AG10803 (cell line): ENCODE measurements at places on chromosomes 1 and 21.

DNA sequence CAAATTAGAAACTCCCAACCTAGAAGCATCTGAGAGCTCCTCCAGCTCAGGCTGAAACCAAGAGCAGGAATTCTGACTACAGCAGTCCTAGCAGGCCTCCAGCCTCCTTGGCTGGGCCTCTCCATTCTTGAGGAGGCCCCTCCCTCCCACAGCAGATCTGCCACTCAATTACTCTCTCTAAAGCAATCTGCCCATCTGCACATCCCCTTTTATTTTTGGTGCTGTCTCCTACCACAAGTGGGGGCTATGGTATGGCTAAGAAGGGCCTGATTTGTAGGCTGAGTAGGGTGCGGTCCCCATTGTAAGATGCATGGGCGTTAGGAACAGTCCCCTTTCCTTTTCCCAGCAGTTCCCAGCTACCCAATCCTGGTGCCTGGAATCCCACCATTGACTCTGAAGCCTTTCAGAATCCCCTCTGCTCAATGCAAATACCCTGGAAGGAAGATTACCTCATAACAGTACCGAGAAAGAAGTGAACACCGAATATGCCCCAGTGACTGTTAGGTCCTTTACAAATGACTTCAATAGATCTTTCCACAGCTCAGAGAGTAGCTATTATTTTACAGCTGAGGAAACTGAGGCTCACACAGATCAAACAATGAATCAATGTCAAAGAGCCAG lies 11.6 kb upstream of the TTC39A start:
- no peak for DNase-seq

- DNase-seq, result no peak
Measured at GRCh38 chr1:180585994-180586359, 27.2 kb downstream of the OVAAL start.

DNA sequence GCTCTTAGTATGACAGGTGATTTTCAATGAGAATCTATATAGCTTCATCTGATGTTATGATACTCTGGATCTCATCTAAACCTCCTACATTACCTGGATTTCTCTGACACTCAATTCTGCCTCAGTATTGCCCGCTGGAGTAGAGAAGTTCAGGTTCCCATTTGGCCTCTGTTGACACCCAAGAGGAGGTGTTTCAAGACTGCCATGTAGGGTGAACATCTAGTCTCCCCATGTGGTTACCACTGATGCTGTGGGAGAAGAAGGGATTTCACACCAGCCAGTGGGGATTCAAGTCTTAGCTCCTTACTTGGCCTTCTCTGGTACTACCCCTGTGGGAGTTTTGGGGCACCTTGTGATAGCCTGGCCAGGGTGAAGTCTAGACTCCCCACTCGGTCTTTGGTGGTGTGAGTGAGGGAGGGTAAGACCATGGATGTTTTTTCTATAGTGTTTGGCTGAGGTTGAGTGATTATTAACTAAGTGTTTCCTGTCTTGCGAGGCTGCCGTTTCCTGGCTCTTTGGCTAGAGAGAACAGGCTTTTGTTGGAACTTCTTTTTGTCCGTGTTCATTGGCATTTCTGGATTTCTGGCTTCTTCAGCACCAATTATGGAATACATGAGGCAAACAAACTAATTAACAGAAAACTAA lies 90.7 kb downstream of the RHOU start:
- DNase-seq, result no peak

- DNase-seq, result no peak
Measured at GRCh38 chr1:206705726-206706297, 21.1 kb downstream of the MAPKAPK2 start.

GRCh38 chr1:234957330-234958065 lies 171.1 kb downstream of the TOMM20 start:
- peak; percentile 77 for DNase-seq

GRCh38 chr1:32028746-32029145 lies 15.1 kb downstream of the KHDRBS1 start:
- no peak for DNase-seq

GRCh38 chr1:118154220-118154619 lies 30.8 kb downstream of the SPAG17 start:
- DNase-seq, result peak; percentile 43

GRCh38 chr1:111882559-111882958 lies 106.9 kb downstream of the KCND3 start:
- DNase-seq, result no peak

- DNase-seq, result no peak
Measured at GRCh38 chr1:170274131-170274501, 128.4 kb downstream of the NTMT2 start.

DNA sequence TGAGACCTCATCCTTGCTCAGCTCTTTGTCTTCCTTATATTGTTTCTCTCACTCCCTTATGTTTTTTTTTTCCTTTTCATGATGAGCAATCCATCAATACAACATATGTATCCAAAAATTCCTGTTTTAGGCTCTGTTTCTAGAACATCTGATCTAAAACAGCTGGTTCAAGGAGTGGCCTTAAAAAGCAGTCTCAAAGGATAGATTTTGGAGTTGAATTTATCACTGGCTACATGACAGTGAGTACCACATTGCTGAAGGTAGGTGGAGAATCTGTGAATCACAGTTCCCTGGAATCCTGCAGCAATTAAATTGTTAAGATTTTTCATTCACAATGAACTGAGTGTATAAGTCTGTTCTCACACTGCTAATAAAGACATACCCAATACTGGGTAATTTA lies 155.8 kb upstream of the ADAMTS5 start:
- DNase-seq, result peak; percentile 25

DNA sequence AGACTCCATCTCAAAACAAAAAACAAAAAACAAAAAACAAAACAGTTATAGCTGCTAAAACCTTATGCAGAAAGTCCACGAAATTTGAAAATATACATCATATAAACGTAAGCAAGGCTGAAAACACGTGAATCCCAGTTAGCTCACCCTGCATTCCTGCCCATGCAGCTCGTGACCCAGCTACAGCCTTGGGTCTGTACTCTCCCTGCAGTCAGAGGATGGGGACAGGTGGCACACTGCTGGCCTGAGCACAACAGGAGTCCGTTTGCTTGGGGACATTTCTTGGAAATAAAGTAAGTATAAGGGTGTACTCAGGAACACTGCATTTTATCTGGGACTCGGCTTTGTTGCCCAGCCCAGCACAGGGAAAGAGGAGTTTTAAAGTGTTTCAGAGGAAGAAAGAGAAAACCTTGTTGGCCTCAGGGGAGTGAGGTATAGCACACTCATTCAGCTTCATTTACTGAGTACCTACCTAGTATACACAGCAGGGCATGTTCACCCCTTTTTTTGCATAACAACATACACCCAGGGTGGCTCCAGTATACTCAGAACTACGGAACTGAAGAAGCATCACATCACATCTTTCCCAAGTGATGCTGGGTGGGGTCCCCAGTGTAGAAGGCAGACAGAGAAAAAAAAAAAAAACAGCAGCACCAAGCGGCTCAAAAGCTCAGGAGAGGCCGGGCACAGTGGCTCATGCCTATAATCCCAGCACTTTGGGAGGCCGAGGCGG lies 44.1 kb downstream of the CAPZB start:
- no peak for DNase-seq

DNA sequence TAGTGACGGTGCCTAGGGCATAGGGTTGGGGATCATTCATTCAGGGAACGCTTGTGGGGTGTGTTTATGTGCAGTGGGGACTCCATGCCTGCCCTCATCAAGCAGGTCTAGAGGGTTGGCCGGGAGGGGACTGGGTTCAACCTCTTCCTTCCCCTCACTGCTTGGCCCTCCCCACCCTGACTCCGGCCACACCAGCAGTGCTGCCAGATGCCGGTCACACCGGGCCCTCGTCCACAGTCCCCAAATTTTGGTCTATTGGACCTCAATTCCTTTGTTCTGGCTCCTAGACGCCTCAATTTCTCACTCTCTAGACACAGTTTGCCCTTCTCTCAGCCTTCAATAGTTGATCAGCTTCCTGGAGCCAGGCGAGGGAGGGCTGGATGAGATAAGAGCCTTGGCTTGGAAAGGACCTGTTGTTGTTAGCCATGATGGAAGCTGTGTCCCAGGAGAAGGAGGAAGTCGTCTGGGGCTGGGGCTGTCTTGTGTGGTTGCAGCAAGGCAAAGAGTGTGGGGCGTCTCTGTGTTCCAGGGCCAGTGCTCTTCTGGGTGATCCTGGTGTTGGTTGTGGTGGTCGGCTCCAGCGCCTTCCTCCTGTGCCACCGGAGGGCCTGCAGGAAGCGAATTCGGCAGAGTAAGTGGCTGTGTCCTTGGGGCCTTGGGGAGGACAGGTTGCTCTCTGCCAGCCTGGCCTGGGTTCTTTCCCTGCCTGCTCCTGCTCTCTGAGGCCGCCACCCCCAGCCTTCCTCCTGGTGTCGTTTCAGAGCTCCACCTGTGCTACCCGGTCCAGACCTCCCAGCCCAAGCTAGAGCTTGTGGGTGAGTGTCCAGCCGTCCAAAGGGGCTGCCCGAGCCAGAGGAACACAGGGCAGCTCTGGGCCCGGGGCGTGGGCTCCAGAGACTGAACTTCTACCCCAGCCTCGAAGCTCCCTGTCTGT lies 41.1 kb upstream of the TNFRSF1B start:
- no peak for DNase-seq

GRCh38 chr1:200406161-200406797 lies 3.6 kb downstream of the ZNF281 start:
- DNase-seq, result no peak

DNA sequence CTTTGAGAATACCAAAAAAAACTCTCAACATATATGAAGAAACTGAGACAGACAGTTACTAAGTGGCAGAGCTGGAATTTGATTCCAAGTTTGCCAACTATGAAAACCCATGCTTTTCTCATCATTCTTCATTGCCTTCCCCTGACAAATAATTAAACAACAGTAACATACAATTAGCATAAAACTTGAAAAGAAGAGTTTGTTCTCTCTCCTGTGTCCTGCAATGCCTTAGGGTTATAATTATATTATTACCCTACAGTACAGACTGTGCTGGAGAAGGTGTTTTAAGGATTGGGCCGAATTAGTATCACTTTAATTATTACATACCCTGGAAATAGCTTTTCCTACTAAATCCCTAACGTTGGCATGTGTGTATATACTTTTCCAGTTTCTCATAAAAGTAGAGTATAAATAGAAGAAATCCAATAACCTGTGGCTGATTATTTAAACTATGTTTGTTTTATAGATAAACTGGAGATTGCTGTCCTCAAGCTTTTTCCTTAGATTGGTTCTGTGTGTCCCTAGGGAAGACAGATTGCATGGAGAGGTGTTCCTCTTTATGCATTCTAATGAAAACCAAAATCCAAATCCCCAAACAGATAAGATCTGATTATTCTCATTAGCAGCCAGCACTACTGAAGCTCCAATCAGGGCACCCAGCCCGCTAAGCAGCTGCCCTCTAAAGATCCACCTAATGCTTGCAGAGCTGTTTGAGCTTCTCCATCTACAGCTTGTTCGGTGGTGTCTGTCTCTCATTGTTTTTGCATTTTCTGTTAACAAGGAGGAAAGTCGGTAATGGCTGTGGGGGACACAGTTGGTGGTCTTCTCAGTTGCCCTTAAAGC lies 156.3 kb downstream of the TM2D1 start:
- no peak for DNase-seq

DNA sequence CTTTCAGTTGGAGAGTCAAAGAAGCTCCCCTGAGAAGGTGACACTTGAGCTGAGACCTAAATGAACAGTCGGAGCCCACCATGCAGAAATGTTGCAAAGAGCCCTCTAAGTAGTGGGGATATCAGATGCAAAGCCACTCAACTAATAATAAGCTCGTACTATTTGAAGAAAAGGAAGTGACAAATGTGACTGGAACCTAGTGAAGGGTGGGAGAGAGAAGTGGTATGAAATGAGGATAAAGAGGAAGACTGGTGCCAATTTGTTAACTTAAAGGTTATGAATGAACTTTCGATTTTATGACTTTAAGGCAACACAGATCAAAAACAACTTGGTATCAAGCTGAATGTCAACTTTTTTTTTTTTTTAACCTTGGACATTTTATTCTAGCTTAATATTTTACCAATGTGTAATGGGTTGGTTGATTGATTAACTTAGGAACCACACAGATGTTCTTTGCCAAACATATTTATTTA lies 14.7 kb downstream of the LYPLAL1 start:
- DNase-seq, result no peak

DNA sequence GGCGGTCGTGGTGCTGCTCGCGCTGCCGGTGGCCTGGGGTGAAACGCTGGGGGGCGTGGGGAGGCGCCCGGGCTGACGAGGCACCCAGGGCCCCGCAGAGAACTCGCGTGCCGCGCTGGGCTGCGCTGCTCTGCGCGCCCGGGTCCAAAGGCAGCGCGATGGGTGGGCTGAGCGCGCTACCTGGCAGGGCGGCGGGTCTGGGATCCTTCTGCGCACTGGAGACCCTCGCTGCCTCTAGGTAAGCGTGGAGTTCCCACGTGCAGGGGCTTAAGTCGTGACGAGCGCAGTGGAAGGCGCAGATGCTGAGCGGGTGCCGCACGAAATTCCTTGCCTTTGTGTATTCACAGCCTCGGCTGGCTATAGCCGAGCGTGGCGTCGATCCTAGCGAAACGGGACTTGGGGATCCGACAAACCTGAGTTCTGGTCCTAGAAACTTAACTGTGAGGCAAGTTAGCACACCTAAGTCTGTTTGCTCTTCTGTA lies 24.6 kb downstream of the CR1L start:
- DNase-seq, result no peak

- no peak for DNase-seq
Measured at GRCh38 chr1:58713841-58714240, 14.0 kb upstream of the MYSM1 start.

DNA sequence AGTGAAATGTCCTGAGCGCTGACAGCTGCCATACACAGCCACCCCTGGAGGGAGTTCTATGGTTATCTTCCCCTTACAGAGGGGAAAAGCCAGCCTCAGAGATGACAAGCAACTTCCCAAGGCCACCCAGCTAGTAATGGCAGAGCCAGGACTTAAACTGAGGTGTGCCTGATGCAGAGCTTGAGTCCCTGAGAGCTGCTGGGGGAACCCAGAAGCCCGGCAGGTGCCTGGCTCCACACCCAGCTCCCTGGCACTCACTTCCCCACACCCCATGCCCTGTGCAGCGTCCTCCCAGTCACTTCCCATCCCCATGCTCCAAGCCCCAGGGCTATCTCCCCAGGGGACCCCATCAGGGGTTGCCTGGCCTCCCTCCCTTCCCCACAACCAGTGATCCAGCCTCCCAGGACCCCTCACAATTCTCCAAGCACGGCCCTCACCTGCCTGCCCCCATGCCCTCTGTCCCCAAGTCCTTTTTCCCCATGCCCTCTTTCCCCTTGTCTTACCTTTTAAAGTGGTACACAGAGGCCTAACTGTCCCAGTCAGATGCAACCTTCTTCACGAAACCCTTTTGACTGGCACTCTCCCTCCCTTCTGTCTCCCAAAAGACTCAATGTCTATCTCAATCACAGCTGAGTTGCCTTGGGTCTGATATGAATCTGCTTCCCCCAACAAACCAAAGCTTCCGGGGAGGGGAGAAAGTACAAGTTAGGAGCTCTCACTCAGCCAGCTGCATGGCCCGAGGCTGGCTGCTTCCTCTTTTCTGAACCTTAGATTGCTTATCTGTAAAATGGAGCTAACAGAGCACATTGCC lies 39.8 kb upstream of the LRP8 start:
- DNase-seq, result no peak

DNA sequence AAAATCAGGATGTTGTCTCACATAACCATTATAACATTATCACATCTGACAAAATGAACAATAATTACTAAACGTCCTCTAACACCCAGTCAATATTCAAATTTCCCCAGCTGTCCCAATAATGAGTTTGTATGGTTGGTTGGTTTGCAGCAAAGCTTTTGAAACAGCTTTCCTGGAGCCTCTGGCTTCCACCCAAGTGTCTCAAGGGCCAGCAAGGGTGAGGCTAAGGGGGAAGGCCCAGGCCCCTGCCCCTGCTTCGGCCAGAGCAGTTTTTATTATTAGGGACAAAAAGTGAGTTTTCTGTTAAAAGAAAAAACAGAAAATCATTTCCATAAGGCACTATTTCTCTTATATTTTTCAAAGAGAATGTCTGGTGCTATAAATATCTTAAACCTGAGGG lies 19.1 kb upstream of the AVPR1B start:
- no peak for DNase-seq
